ENCODE measurements at places on chromosomes 7 and 10. TPM values are rescaled to one million over a fixed set of nuclear protein-coding genes. Genes with fewer than 3 reads are reported as not detected.

GRCh38 chr10:117477961-117478670 lies 64.4 kb upstream of the EMX2 start:
- no peak for ATAC-seq

AGR2 gene
- total RNA-seq = 0.78 TPM

DNA sequence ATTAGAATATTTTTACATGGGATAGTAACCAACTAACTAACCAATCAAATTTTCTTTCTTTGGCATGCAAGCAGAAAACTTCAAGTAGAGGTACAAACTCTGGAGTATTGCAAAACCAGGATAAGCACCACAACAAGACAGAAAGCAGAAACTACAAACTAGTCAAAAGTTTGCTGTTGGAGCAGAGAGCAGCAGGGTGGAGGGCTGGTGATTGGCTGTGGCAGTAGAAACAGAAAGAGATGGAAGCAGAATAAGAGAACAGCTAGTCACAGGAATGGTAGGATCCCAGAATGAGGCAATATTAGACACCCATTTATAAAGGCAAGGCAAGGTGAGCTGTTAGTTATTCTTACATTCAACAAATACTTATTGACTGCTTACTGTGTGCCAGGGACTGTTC lies 6.8 kb upstream of the MACC1 start:
- ATAC-seq = no peak

DNA sequence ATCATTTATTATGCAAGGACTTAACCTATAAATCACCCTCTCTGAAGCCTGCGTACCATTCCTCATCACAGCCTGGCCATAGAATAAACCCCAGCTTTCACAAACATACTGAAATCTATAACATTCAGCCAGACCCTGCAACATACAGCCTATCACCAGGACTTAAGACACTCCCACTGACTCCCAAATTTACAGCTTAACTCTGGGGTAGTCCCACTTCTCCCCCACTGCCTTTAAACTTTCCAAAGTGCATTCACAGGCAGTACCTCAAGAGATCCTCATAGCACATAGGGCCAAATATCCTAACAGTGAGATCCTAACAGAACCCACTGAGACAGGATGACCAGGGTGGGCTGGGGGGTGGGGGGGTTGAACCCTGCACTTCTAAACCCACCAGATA lies 3.5 kb downstream of the LDB1 start:
- ATAC-seq = no peak

- no peak for ATAC-seq
These were observed 55.2 kb upstream of the KCNMA1 start for GRCh38 chr10:77692782-77693181.
